Left ventricle myocardium superior (tissue), 1 donor: ENCODE measurements at places on chromosomes 16 and 17. TPM values are rescaled to one million over a fixed set of nuclear protein-coding genes. Genes with fewer than 3 reads are reported as not detected.

GRCh38 chr16:89863741-89864526, 9.5 kb upstream of the TCF25 start:
- DNase-seq, result peak; percentile 59

DNA sequence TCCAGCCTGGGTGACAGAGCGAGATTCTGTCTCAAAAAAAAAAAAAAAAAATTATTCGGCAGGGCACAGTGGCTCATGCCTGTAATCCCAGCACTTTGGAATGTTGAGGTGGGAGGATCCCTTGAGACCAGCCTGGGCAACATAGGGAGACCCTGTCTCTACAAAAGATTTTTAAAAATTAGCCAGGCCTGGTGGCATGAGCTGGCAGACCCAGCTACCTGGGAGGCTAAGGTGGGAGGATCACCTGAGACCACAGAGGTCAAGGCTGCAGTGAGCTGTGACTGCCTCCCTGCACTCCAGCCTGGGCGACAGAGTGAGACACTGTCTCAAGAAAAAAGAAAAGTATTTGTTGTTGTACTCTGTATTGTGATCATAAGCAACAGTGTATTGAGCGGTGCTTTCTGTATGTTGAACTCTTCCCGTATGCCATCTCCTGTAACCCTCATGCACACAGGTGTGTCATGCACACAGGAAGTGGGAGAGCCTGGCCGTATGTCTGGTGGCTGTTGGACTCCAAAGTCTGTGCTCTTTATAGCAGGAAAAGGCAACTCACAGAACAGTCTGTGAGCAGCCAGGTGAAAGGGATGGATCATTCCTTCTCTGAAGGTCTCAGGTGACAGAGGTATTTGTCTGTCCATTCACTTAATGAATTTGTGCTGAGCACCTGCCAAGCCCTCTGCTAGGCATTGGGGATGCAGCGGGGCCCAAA, 17.1 kb downstream of the CDH1 start:
- DNase-seq, result no peak

The MT4 gene
- total RNA-seq, result not detected

DNA sequence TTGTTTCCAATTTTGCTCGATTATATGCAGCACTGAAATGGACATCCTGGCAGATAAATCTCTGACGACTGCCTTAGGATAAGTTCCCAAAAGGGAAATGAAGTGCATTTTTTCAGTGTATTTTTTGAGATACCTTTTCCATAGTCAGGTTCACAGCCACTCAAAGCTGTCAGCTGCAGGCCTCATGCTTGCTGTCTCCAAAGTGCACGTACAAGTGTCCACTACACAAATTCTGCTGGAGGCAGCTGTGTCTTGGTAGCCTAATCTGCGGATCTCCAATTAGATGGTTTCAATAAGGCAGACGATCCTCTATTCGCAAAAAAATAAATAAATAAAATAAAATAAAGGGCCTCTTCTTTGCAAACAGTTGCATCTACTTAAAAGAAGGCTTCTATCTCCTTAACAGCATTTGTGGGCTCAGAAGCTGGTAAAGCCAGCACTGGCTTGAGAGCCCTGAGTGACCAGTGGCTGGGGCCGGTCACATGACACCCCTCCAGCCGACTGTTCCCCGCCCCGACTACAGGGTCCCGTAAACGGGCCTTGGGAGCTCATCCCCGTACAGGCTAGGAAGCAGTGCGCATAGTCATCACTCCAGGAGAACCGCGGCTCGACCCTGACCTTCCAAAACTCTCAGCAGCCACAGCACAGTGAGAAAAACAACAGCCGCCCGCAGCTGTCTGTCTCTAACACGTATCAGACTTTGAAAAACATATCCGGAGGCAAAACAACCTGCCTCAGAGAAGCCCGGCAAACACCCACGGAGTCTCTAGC, 18.8 kb downstream of the RPH3AL start:
- peak; percentile 84 for DNase-seq

GRCh38 chr16:17803625-17804410, 333.1 kb upstream of the XYLT1 start:
- DNase-seq, result no peak

GRCh38 chr16:427250-427649, 1.8 kb downstream of the RAB11FIP3 start:
- DNase-seq, result no peak

DNA sequence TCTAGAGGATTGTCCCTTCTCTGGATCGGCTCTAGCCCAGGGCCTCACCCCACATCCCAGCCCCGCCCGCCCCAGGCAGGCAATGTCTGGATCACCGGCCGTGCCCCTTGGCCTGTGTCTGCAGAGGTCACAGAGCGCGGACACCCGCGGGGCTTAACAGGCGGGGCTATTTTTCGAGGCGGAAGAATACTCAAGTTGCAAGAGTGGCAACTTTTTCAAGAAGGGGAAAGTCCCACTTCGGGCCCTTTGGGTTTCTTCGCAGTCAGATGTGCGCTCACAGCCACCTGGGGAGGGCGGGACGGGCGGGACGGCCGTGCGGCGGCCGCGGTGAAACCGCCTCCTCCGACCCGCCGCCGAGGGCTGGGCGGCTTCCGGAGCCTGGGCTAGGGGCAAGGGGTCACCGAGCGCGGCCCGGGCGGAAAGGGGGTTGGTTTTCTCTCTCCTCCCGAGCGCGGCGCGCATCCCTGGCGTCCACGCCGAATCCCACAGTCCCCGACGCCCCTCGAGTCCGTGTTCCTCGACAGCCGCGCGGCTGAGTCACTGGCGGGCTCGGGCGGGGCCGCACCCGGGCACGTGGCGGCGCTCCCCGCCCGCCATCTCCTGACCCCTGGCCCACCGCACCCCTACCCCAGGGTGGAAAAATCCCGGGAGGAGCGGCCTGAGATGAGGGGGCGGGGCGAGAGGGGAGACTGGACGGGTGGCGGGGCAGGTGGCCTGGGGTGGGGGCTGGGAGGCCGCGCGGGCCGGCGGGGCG, 1.2 kb upstream of the PFN1 start:
- peak; percentile 80 for DNase-seq

DNA sequence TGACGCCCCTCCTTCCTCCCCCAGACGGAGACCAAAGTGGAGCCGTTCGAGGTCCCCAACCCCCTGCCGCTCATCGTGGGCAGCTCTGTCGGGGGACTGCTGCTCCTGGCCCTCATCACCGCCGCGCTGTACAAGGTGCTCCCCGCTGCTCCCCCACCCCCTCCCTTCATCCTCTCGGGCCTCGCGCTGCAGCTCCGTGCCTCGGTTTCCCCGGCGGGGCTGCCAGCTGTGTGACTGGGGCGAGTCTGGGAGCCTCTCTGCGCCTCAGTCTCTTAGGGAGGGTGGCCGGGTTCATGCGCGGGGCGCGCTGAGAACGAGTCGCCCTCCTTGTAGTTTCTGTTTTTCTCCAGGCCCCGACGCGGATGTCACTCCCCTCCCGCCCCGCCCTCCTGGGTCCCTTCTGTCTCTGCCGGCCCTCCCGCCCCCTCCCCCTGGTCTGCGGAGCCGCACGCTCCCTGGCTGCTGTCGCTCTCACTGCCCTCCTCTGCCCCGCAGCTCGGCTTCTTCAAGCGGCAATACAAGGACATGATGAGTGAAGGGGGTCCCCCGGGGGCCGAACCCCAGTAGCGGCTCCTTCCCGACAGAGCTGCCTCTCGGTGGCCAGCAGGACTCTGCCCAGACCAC, 23.7 kb upstream of the ITGAX start:
- no peak for DNase-seq

DNA sequence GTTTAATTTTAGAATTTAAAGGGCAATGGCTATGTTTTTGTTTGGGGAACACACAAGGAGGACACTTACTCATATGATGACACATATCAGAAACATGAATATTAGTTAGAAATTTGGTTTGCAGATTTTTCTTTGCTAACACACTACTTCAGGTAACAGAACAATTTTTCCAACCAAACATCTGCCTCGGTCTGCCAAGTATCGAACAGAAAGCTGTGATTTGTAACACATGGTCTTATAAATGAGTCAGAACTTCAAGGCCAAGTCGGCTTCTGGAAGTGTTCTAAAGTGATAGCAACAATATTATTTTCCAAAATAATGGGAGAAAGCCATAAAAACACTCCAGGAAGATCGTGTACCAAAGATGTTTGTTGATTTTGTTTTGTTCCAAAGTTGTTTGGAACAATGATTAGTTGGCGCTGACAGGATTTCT, 75.9 kb upstream of the PMFBP1 start:
- DNase-seq, result no peak

The UNC45B gene
- total RNA-seq, result 243 TPM
